ENCODE measurements at places on chromosomes 11 and 22.

DNA sequence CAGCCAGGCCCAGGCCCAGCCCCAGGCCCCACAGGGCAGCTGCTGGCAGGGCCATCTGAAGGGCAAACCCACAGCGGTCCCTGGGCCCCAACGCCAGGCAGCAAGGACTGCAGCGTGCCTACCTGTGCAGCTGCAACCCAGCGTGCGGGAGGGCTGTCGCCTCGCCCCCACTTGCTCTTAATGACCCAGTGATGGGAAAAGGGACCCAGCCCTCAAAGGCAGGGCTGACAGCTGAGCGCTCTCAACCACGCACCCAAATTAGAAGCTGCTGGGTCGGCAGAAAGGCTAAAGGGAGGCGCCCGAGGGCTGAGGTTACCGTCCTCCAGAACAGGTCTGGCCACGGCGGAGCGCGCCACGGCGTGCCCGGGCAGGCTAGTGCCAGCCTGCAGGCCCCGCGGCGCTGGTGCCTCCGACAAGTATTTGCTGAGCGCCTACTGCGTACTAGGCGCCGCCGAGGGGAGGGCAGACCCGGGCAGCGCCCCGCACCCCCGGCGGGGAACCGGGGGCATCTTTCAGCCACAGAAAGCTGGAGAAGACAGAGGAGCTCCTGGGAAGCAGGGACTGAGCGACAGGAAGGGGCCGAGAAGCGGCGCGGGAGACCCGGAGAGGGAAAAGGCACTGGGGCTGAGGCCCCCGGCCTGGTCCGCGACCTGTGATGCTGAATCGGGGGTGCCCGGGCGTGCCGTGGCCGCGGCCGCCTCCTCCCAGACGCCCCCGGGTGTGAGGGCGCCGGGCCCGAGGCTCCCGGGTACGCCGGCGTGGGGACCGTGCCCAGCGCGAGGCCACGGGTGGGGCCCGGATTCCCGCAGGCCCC is 773 bp downstream of the HRAS start:
- DNase-seq, result no peak

DNA sequence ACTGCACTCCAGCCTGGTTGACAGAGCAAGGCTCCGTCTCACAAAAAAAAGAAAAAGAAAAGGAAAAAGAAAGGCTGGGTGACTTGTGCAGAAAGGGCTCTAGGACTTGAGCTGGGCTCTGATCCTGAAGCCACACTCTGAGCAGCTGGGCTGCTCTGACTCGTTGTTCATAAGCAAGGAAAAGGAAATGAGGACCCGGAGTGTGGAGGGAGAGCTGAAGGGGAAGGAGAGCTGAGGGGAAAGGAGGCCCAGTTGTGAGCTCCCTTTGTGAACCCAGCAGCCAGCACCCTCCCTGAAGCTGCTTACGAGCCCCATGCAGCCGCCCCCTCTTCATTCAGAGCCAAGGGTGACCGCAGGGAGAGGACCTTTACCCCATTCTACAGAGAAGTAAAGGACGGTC is 12.3 kb upstream of the SH3BP1 start:
- no peak for DNase-seq

DNA sequence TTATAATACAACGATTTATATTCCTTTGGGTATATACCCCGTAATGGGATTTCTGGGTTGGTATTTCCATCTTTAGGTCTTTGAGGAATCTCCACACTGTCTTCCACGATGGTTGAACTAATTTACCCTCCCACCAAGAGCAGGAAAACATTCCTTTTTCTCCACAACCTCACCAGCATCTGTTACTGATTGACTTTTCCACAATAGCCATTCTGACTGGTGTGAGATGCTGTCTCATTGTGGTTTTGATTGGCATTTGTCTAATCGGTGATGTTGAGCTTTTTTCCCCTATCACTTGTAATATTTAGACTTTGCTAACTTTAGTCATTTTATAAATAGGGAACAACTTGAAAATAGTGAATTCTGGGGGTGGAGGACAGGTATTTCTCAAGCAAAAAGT is 58.1 kb downstream of the PPFIA1 start:
- no peak for DNase-seq

GRCh38 chr11:2156416-2157182 is 4.4 kb downstream of the INS start:
- DNase-seq, result no peak
